ENCODE measurements at places on chromosomes 6 and 20.

- DNase-seq: no peak
Observed at GRCh38 chr20:60884277-60884676, 367.8 kb upstream of the CDH4 start.

DNA sequence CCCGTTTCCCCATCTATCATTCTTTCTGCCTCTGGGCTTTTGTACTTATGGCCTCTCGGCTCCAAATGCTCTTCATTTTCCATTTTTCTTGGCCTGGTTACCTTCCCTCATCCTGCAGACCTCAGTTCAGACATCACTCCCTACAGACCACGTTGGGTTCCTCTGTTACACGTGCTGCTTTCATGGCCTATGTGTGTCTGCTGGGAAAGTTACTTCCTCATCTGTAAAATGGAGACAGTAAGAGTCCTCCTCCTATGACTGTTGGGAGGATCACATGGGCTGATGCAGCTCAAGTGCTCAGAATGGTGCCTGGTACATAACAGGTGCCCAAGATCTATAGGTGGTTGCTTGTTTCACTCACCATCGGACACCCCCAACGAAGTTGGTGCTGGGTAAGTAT is 13.5 kb downstream of the KCNK17 start:
- no peak for DNase-seq

DNA sequence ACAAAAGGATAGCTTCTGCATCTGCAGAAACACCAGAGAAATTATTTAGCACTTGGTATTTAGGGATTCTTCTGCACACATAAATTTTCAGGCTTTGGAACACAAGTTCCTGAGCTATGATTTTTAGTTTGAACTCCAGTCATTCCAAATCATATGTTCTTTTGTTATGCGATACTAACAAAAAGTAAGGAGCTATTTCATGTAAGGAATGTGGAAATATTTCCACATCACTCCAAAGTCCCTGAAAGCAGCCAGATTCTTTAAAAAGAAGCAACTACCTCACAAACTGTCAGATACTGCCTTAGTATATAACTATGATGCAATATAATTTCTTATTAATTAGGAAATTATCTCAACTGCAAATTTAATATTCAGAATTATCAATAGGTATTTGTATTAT is 106.9 kb downstream of the RNGTT start:
- no peak for DNase-seq

- DNase-seq: peak; percentile 76
Observed at GRCh38 chr6:162999575-163000285, 272.0 kb downstream of the PACRG start.

- DNase-seq: no peak
Observed at GRCh38 chr20:53994088-53994487, 76.3 kb downstream of the BCAS1 start.

DNA sequence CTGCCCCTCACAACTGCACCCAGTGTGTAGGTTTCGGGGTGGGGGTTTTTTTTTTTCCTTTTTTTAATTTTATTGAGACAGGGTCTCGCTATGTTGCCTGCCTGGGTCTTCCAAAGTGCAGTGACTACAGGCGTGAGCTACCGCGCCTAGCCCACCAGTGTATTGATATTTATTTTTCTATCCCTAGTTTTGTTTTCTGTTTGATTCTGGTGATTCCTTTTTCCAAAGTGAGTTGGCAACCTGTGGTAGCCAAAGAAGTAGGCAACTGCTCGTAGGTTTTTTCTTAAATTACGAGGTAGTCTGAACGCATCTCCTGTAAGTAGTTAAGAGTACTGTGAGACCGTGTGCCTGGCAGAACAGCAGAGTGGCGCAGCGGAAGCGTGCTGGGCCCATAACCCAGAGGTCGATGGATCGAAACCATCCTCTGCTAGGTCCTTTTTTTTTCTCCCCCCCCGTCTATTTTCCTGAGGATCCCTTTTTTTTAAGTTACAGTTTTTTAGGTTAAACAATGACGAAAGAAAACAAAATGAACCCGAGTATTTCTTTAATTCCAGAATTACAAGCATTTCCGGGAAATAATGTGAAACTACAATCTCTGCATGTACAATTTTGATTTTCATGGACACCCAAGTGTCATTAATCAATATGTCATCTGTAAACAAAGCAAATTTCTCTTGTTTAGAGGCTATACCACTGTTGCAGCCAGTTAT is 78.7 kb upstream of the BTN3A2 start:
- peak; percentile 79 for DNase-seq

DNA sequence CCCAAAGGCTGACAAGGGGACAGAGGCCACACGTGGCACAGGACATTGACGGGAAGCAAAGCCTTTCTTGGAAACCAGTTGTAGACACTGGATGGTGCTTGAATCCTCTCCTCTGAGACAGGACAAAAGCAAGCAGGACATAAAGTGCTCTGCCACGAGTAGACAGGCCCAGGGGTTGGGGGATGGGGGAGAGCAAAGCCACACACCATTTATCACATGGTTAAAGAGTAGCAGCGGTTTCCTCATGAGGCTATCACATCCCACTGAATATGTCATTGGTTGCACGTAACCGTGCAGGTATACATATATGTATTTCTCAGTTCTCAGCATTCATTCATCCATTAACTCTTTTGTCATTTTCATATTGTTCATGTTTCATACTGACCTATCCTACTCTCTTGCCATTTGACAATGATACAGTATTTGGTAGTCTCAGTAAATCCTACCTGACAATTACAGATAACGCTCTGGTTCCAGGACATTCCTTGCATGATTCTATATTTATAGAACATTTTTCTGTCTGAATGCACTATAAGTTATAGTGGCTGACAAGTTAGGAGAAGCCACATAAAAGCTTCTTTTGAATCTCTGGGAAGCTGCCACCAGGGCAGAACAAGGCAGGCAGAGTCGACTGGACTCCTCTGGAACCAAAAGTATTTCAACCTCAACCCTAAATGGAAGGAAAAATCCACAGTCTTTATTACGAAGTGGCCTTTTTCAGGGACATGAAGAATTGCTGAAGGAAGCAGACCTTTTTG is 23.5 kb downstream of the METTL24 start:
- no peak for DNase-seq

GRCh38 chr6:107066697-107067659 is 39.0 kb downstream of the MTRES1 start:
- DNase-seq: no peak

DNA sequence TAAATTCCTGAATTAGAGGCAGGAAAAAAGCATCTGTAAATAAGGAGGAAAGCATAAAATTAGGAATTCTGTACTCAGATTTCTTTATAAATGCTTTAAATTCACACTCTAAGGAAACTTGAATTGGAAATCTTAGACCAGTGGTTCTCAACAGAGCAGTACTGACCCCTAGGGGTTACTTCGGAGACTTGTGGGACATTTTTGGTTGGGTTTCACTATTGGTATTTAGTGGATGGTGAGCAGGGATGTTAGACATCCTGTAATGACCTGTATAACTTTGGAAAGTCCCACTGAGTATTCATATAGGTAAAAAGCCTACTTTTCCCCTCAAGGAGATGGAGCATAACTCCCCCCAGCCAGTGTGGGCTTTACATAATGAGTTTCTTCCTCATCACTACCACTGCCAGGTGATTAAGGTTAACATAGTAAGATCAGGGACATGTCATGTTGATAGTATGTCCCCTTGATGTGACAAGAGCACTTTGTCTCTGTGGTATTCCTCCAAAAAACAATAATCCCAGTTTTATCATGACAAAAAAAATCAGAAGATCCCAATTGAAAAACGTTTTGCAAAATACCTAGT is 31.0 kb downstream of the GLO1 start:
- peak; percentile 68 for DNase-seq

DNA sequence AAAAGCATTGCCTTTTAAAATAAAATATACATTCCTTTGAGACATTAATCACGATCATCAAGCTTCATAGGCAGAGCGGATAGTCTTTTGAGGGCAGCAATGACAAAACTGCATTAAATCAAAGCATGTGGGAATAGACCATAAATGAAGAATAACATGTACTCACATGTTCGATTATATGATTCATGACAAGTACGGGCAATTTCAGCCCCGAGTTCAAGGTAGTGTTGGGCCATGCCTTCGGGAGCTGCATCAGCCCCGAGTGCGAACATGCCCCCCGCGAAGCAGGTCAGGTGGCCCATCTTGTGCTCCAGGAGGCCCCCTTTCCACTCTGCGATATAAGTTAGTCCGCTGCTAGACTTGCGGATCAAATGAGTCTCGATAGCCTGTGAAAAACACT is 111.0 kb upstream of the FAM184A start:
- no peak for DNase-seq

DNA sequence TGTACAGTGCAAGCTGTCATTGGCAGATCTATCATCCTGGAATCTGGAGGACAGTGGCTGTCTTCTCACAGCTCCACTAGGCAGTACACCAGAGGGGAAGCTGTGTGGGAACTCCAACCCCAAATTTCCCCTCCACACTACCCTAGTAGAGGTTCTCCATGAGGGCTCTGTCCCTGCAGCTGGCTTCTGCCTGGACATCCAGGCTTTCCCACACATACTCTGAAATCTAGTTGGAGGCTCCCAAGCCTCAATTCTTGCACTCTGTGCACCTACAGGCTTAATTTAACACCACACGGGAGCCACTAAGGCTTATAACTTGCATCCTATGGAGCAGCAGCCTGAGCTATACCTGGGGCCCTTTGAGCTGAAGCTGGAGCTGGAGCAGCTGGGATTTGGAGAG is 43.0 kb upstream of the TRIM39 start:
- DNase-seq: no peak

DNA sequence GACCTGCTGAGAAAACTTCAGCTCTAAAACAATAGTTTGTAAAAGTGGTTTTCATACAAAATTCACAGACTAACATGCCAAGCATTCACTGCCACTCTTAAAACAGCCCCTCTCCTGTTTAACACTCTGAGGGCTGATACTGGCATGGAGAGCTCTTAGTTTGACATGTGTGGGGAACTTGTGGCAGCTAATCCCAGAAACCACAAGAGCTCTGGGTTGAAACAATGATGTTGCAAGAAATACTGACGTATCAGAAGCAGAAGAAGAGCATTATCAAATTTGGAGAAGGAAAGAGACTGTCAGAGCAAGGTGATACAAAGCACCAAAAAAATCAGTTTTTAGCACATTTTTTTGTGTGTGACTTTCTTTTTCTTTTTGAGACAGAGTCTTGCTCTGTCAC is 5.1 kb downstream of the BEND3 start:
- DNase-seq: peak; percentile 63

DNA sequence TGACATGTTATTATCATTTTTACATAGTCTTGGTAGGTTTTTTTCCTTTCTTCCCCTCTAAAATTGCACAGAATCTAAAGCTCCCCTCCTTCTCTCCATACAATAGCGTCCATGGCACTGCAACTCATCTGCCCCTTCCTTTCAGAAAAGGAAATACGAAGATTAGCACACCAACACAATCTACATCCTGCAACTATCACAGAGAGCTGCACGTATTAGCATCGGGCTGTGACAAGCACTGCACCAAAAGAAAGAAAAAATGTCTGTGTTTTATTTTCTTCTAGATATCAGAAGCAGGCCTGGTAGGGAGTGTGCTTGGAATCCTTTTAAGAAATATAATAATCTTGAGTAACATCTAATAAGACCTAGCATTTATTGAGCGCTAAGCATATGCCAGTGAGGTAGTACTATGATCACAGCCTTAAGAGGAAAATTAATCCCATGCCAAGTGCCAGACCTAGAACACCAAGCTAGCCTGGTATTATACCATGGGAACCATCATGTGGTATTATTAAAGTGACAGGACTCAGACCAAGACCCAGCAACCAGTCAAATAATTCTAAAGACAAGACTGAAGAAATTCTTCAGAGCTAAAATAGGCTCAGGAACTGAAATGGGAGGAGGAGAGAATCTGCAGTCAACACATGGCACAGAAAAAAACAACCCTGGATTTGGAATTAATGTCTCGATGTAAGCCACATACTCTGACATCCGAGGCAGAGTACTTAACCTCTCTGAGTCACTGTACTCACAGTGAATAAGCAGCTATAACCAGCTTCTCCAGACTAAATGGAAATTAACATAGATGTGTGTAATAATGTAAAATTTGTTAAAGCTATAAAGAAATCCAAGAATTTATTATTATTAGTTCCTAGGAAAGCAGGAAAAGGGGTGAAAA is 124.3 kb downstream of the IPCEF1 start:
- DNase-seq: peak; percentile 51

DNA sequence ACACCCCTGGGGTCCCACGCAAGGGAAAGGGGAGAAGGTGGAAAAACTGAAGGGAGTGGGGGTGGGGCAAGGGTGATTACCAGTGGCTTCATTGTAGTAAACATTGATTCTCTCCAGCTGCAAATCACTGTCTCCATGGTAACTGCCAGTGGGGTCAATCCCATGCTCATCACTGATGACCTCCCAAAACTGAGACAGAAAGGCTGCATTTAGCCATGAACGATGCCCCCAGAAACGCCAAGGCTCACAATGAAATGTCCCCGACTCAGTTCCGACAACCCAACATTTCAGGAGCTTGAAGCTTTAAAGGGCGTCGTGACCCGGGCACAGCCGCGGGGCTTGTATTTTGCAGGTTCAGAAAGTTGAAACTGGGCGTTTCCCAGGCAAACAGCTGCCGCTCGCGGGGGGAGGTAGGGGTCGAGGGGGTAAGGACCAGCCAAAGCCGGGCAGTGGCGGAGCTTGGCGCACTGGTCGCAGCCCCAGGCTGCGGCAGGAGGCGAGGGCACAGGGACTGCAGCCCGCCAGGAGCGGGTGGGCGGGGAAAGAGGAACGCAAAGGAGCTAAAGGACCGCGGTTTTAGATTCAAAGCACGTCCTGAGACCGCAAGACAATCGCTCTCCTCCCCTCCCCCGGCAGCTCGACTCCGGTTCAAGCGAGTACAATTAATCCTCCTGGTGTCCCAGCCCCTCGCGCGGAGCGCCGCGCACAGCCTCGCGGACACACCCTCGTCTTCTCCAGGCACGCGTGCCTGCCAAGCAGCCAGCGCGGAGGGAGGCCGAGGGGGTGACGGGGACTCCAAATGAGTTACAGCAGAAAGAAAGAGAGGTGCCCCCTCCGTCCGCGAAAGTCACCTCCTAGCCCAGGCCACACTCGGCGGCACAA is 731 bp downstream of the TUBB2B start:
- peak; percentile 39 for DNase-seq

GRCh38 chr6:86357877-86358276 is 579.5 kb upstream of the HTR1E start:
- no peak for DNase-seq

DNA sequence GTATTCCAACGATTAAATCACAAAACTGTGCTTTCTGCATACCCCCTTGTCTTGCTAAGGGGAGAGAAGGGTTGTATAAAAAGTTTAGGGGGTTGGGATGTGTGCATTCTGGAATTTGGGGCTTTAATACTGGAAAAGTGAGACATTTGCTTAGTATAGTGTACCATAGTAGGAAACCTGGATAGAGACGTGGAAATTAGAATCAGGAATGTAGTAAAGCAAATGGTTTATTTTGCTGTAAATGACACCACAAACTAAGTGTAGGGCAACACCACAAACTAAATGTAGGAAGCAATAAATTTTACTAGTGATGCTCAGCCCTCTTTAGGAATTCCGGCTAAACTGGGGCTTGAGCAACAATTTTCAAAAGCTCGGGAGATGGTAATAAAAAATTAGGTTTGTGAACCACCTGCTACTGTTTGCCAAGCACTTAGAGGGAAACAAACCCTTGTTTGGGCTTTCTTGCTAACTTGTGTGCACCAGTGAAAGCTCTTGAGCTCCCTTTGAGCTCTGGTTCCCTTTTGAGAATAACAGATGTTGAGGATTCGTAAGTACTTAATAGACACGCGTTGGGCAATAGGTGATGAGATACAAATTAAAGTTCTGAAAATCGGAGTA is 13.8 kb downstream of the BRD2 start:
- peak; percentile 50 for DNase-seq

GRCh38 chr6:57257911-57258541 is 35.9 kb upstream of the RAB23 start:
- DNase-seq: peak; percentile 96

- peak; percentile 37 for DNase-seq
Observed at GRCh38 chr6:30935018-30935417, 3.0 kb upstream of the SFTA2 start.

GRCh38 chr6:16802071-16802470 is 40.8 kb upstream of the ATXN1 start:
- no peak for DNase-seq

Measured in fibroblast of villous mesenchyme (primary cell).